Hematopoietic multipotent progenitor cell treated with erythropoietin and hydrocortisone succinate and interleukin-3 and kit ligand, for 8 days (in vitro differentiated cells): ENCODE measurements at places on chromosomes 13 and 19.

GRCh38 chr13:45527699-45528462 lies 63.1 kb downstream of the COG3 start:
- no peak for DNase-seq

GRCh38 chr19:6564393-6564792 lies 26.6 kb downstream of the CD70 start:
- peak; percentile 78 for DNase-seq

- no peak for DNase-seq
These were observed 165.1 kb downstream of the COG6 start for GRCh38 chr13:39820606-39821005.

DNA sequence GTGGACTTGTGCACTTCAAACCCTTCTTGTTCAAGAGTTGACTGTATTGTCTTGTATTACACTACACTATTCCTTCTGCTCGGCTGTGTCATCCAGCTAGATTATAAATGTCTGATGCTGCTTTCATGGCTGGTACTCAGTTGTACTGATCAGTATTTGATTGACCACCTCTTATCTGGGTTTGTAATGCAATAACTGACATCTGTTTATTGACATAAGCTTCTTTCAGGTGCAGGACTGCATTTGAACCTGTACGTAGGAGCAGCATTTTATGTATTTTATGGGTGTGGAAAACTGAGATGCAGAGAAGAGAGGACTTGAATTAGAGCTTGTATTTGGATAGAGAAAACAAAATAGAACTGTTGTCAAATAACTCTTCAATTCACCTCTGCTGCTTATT lies 309.2 kb downstream of the FGF9 start:
- DNase-seq = no peak

DNA sequence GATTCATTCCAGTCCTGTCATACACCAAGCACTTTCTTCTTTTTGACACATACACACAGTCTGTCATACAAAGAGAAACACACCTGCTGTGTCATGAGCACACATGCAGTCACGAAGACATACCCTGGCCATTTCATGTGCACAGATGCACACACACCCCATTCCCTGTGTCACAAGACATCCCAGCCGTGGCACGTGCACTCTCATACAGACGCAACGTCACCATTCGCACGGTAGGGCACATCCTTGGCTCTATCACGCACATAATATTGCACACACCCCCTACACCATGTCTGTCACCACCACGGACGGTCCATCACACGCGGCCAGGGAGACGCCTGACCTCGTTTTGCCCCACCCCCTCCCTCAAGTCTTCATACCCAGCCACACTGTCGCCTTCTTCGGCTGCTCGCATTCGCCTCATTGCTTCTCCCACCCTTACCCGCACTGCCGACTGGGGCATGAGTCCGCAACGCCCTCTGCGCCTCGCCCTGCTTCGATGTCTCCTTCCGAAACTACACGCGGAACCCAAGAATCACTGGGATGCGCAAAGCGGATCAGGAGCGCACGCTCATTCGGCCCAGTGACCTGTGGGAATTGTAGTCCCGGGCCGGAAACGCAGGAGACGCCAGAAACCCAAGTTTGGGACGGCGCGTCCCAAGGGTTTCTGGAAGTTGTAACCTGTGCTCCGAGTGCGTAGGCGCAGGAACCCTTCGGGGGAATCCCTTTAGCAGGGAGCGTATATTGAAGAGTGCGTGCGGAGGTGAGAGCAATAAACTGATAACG lies 6.8 kb upstream of the ZNF283 start:
- DNase-seq = peak; percentile 35

DNA sequence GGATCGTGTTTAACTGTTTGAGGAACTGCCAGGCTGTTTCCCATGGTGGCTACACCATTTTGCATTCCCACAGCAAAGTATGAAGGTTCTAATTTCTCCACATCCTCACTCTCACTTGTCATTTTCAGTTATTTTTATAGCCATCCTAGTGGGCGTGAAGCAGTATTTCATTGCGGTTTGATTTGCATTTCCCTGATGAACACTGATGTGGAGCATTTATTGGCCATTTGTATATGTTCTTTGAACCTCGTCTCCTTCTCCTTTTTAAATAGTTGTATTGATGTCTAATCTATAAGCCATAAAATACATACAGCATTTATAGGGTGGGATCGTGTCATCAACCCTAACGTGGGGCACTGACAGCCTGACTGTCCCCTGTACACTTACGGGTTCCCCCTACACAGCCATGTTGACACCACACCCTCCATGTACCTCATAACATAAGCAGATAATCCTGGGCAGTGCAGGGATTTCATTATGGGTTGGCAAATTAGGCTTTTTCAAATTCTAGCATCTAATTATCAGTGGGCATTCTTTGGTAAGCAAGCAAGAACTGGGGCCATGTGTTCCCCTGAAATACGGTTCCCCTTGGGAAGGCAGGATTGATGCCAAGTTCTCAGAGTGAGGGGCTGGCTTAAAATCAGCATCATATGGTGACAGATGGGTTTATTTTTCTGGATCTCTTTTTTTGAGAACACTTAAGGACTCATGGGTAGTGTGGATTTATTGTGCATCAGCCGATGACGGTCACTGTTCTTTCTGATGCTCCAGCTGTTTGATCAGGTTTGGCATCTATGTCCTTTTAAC lies 11.6 kb upstream of the ZBTB45 start:
- DNase-seq = no peak

GRCh38 chr19:45305421-45305820 lies 17.3 kb downstream of the CKM start:
- DNase-seq = no peak

- DNase-seq = no peak
These were observed 121.7 kb upstream of the MAB21L1 start for GRCh38 chr13:35598233-35598632.

DNA sequence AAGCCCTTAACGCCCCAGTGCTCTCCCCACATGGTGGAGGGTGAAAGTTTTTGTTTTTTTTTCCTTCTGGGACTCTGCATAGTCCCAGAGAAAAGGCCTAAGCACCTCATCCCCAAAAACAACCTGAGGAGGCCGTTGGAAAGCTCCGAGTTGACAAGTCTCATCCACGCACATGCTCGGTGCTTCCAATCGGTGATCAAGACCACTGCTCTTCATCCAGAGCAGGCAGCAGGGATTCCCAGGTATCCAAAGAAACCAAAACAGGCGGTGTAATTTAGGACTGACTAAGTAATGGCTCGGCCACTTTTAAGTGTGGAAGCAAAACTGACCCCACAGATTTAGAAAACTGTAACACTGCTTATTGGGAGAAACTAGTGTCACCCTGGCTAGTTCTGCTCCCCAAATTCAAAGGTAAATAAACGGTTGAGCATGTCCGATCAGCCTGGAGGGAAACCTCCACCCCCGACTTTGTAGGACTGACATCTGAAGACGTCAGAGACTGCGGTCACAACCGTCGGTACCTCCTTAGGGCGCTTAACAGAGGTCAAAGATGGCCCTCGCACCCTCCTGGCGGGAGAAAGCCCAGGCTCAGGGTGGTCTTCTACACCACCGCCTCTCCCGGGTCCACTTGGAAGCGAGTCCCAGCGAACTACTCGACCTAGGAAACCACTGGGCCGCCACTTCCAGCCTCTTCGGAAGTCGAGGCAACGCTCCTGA lies 997 bp upstream of the ZNF446 start:
- no peak for DNase-seq

DNA sequence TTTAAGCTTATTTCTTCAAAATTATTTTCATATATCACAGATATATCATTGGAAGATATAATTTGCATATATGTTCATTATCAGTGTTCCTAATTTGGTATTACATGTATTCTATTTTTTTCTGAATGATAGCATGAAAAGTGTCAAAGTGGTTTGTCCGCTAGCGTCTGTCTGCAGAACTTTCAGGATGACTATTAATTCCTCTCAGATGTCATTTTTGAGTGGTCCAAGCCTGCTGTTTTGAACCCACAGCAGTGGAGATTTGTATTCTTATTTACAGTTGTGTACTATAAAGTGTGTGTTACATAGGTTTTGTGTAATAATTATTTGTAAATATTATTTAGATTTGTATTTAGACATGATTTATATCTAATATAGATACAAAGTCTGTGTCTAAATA lies 8.5 kb downstream of the UTP14C start:
- DNase-seq = no peak

- no peak for DNase-seq
These were observed 46.8 kb downstream of the FAM124A start for GRCh38 chr13:51269039-51269438.

GRCh38 chr19:52086481-52086880 lies 9.1 kb downstream of the ZNF841 start:
- DNase-seq = no peak

DNA sequence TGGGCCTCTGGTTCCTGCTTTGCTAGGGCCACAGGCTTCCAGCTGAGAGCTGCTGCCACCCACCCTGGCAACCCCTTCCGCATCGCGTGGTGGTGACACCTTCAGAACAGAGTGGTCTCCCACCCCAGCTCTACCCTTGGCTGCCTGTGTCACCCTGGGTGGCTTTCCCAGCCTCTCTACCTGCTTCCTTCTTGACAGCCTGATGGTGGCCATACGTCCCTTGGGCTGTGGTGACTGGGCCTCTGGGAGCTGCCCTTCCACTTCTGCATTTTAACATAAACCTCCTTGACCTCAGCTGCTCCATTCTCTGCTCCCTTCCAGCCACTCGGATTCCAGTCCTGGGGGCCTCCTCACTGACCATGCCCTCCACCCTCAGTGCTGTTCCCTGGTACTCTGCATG lies 17.0 kb downstream of the PAK4 start:
- DNase-seq = no peak

DNA sequence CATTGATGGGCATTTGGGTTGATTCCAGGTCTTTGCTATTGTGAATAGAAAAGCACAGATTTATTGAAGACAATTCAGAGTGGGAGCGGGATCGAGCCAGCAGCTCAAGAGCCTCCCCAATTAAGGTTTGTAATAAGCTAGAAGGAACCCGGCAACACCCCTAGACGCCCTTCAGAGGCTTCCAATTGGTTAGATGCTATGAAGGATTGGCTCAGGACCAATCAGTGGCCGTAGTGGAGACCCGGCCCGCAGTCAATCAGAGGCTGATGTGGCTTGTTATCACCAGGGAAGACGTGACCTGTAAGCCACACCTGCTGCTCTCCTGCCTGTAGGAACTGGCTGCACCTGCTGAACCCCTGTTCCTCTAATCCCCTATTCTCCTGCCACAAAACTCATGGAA lies 14.6 kb downstream of the SIGLEC11 start:
- no peak for DNase-seq

DNA sequence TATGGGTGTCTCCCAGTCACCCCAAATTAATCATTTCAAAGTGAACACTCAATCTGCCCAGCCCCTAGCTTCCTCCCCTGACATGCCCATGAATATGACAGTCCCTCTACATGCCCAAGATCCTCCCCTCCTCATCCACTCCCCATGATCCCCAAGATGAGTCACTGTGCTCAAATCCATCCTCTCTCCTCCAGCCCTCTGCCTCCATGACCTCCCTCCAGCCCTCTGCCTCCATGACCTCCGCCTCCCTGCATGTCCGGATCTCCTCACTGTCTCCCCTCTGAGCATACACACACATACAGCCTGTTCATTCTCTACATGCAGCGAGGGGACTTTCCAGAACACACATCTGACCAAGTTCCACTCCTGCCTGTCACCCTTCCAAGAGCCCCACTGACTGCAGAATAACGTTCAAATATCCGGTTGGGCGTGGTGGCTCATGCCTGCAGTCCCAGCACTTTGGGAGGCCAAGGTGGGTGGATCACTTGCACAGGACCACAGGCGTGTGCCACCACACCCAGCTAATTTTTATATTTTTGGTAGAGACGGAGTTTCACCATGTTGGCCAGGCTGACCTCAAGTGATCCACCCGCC lies 18.4 kb upstream of the FEM1A start:
- DNase-seq = no peak

GRCh38 chr19:13057147-13057572 lies 45.5 kb downstream of the LYL1 start:
- no peak for DNase-seq

- DNase-seq = no peak
These were observed 28.2 kb upstream of the TMEM255B start for GRCh38 chr13:113730831-113731191.

DNA sequence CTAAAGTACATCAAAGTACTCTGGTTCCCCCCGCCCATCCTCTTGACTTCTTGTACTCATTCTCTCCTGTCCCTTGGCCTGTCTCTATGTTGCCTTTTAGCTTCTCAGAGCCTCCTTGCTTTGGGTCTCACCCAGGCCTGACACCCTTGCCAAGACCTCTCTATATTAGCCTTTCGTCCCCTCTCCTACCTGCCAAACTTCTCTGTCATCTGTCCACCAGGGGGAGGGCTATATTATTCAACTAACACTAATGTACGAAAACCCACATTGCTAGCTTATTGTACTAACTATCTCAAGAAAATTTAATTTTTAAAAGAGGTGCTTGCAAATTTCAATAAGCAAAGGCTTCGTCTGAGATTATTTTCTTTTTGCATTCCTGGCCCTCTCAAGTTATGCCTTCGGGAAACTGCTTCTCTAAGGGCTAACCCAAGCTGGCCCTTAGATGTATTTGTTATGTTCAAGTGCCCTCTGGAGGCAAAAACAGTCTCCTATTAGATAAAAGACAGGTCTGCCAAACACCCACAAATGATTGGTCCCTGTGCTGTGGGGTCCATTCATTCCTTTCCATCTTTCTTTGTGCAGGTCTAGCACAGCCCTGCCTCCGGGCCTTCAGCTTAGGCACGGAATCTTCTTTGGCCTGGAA lies 6.3 kb upstream of the MRPS31 start:
- peak; percentile 88 for DNase-seq

DNA sequence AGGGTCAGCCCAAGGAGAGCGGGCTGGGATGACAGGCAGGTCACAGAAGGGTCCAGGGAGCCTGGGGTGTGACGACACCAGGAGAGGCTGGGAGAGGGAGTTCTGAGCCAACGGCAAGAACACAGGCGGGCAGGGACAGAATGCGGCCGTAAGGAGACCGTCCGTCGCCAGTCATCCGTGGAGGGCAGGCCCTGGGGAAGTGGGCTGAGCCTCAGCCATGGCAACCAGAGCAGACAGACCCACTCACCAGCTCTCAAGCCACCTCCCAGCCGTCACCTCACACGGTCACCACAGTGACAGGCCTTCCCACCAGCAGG lies 3.7 kb upstream of the TMEM86B start:
- no peak for DNase-seq

DNA sequence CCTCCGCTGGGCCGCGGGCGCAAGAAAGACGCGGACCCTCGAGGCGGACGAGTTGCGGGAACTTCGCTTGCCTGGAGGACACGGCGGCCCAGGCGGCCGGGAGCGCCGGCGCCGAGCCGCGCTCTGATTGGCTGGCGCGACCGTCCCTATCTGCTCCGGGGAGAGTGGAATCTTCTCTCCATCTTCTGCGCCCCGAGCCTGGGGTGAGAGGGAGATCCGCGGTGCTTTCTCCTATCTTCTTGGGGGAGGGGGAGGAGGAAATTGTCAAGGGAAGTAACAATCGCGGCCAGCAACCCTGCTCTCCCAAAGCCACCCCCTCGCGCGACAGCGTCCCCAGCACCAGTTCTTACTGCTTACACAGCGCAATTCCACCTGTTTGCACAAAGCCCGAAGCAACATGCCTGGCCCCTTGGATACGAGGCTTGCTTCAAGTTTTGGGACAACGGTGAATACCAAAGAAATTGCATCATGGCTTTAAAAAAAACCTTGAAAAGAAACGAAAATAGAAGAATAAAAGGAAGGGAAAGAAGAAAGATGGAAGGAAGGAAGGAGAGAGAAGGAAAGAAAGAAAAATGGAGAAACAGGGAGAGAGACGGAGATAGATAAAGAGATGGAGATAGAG lies 4.8 kb downstream of the SOX21 start:
- no peak for DNase-seq

GRCh38 chr13:27977476-27978300 lies 8.6 kb upstream of the CDX2 start:
- DNase-seq = no peak
